ENCODE measurements at places on chromosomes 6 and 20. TPM values are rescaled to one million over a fixed set of nuclear protein-coding genes. Genes with fewer than 3 reads are reported as not detected.

The MYMX gene
- not detected for total RNA-seq

The HLA-DPA1 gene
- total RNA-seq = 11.5 TPM

The CST4 gene
- total RNA-seq = not detected

The LPIN3 gene
- 4.0 TPM for total RNA-seq

The EPB41L1 gene
- 0.67 TPM for total RNA-seq

The SLC22A16 gene
- not detected for total RNA-seq

The BMP7 gene
- total RNA-seq = 0.41 TPM

The SALL4 gene
- 0.11 TPM for total RNA-seq
